ENCODE measurements at places on chromosomes 4 and X.
A peak's percentile ranks its signal among the peaks of the same experiment; 100 is the strongest.

DNA sequence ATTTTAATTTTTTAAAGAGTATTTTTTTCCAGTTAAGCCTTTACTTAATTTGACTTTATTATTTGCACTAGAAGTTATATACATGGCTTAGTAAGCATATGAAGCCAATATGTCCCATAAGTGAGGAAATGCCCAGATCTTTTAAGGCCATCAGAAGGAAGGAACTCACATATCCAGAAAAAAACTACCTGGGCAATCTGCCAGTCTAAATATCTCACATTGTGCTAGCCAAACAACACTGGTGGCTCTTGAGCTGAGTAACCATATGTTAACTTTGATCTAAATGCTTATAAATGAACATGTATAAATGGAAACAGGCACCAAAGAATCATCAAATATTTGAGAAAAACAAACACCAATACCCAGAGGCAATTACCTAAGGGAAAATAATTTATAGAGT, 138.6 kb upstream of the APOOL start:
- no peak for DNase-seq

GRCh38 chr4:23903859-23904438, 14.1 kb upstream of the PPARGC1A start:
- no peak for DNase-seq

GRCh38 chr4:171759274-171759673, 53.9 kb upstream of the GALNTL6 start:
- no peak for DNase-seq

- DNase-seq, result no peak
Observed at GRCh38 chrX:66553973-66554372, 84.9 kb downstream of the EDA2R start.

- DNase-seq, result no peak
Observed at GRCh38 chrX:19548934-19549333, 33.6 kb upstream of the MAP3K15 start.

GRCh38 chr4:40887764-40888131, 138.0 kb downstream of the NSUN7 start:
- DNase-seq, result peak; percentile 36

- no peak for DNase-seq
Observed at GRCh38 chr4:20151436-20151835, 100.3 kb upstream of the SLIT2 start.

DNA sequence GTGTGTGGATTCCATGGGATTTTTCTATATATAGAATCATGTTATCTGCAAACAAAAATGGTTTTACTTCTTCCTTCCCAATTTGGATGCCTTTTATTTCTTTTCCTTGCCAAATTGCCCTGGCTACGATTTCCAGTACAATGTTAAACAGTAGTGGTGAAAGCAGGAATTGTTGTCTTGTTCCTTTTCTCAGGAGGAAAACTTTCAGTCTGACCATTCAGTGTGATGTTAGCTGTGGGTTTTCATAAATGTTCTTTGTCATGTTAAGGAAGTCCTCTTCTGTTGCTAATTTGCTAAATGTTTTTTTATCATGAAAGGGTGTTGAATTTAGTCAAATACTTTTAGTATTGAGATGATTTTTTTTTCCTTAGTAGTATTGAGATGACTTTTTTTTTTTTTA, 10.9 kb downstream of the SAP30 start:
- no peak for DNase-seq

- DNase-seq, result peak; percentile 48
Observed at GRCh38 chrX:66638591-66639500, at the start of gene EDA2R. Gene EDA2R (minus strand): TSS chrX:66639078. CDS start chrX:66616020, 23,058 bp downstream.

GRCh38 chr4:33422656-33423055, 2702.5 kb downstream of the PCDH7 start:
- DNase-seq, result no peak

GRCh38 chr4:127327491-127327890, 305.3 kb upstream of the INTU start:
- DNase-seq, result no peak

DNA sequence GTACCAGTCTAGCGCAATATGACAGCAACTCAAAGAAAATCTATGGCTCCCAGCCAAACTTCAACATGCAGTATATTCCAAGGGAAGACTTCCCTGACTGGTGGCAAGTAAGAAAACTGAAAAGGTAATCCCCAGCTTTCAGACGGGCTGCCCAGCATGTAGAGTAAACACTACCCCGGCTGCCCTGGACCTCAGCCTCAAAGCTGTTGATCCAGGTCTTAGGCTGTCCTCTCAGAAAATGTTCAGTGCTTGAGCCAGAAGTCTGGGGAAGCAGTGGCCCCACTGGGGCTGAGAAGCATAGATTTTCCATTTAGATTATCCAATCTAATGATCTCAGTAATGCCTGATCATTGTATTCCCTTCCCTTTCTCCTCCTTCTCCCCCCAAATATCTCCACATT, 21.9 kb downstream of the BMX start:
- no peak for DNase-seq

All from HS-5 (cell line).